ENCODE measurements at places on chromosomes 5 and 9.
A peak's percentile ranks its signal among the peaks of the same experiment; 100 is the strongest.

GRCh38 chr9:135976531-135976930 is 15.4 kb upstream of the UBAC1 start:
- no peak for DNase-seq

- no peak for DNase-seq
Observed at GRCh38 chr9:124606027-124606426, 98.8 kb upstream of the NR5A1 start.

- no peak for DNase-seq
Observed at GRCh38 chr5:115471345-115472063, 73.1 kb downstream of the FEM1C start.

- DNase-seq, result no peak
Observed at GRCh38 chr9:93124793-93125192, 9.3 kb downstream of the NINJ1 start.

DNA sequence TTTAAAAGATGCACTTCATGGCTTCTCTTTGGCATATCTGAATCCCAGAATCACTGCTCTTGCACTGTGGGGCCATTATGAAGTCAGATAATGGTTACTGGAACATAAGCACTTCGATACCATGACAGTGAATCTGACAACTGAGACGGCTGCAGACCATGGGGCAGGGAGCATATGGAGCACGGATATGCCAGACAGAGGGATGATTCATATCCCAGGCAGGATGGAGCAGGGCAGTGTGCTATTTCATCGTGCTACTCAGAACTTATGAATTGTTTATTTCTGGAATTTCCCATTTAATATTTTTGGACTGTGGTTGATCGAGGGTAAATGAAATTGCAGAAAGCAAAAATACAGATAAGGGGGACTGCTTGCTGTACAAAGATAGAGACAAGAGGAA is 145.0 kb downstream of the EGFLAM start:
- DNase-seq, result no peak

DNA sequence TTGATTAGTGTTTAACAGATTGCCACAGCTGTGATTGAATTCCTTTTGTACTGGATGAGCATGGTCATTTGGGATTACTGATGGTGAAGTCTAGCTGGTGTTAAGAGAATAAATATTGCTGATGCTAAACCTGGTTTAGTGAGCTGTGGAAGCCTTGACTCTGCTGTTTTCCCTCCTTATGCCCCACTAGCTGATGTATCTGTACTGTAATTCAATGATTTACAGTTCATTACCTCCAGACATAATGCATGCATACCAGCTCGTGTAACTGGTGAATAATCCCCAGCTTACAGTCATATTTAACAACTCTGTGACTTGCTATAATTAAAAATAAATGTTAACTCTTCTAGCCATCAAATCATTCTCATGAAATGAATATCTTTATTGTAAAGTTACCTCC is 1.7 kb upstream of the CMYA5 start:
- no peak for DNase-seq

- DNase-seq, result no peak
Observed at GRCh38 chr5:148336704-148337435, 1.5 kb downstream of the SPINK9 start.

DNA sequence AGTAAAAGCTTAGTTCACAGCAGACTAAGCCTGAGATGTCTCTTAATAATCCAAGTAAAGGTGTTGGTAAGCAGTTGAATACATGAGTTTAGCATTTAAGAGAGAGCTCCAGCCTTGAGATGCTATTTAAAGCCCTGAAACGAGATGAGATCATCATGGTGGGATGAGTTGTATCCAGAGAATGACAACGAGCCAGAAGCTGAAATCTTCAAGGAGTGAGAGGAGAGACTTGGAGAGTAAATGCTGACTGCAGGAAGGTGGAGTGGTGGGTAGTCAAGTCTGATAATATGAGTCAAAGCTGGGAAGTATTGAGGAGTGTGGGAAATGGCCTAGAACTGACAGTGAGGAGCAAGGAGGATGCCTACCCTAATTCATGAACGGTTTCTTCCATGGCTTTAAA is 53.7 kb downstream of the PLAC8L1 start:
- no peak for DNase-seq

DNA sequence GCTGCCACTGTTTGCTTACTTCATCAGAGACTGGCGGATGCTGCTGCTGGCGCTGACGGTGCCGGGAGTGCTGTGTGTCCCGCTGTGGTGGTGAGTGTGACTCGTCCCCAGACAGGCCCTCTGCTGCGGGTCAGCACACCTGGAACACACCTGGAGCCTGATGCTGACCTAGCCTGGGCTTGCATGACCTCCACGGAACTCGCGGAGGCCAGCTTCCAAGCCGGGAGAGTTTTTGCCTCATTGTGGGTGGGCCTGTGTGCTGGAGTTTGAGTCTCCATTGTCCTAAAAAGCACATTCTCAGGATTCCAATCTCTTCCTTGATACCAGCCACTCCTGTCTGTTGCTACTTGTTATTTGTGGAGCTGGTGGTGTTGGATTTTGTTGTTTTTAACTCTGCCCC is 28.1 kb downstream of the SLC22A4 start:
- no peak for DNase-seq

GRCh38 chr5:1820381-1820780 is 19.2 kb downstream of the NDUFS6 start:
- DNase-seq, result no peak

- DNase-seq, result peak; percentile 23
Observed at GRCh38 chr5:14109041-14109747, 33.9 kb upstream of the TRIO start.

DNA sequence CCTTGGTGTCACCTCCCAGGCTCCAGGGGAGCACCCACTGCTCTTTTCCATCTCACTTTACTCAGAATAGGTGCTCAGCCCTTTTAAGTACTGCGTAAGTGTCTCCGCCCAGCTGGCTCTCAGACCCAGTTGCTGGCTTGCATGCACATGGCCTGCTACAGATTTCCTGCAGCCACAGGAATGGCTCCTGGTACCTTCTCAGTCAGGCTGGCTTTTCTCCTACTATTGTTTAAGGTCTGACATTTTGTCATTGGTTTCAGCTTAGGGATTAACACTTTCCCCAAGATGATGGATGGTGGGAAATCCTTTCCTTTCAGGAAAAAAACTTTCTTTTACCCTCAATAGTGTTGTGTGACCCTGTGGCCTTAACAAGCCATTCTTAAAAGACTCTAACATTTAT is 1652.3 kb upstream of the WWC1 start:
- no peak for DNase-seq

DNA sequence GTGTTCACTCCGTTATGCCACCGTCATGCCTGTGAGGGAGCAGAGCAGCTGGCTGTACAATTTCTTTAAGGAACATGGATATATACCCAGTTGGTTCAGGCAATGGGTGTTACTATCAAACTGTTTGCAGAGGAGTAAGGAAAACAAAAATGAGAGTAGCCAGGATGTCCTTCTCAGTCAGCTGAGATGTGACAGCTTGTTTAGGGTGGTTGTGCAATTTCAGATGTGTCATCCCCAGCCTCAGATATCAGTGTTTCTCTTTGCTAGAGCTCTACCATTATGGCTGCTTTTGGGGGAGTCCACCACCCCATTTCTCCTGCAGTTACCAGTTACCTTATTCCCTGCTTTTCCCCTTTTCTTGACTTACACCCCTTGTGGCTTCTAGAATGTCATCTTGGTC is 135.2 kb upstream of the SLC24A2 start:
- no peak for DNase-seq

- DNase-seq, result peak; percentile 6
Observed at GRCh38 chr9:2469681-2470221, 151.8 kb upstream of the VLDLR start.

GRCh38 chr5:170342153-170342725 is 44.7 kb upstream of the LCP2 start:
- DNase-seq, result no peak

DNA sequence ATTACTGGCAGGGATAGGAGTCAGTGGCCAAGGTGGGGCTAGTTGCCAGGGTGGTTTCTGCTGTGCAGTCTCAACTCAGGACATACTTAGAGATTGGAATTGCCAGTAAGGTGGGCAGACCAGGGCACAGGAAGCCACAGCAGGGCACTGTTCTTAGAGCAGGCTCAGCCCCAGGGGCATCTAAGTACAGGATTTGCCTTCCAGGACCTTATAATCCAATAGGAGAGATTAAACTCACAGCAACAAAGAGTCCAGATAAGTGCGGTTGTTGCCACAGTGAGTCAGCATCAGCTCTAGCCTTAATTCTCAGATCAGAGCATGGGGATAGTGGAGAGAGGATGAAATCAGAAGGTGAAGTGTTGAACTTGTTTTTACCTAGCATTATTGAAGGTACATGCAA is 265.8 kb upstream of the TRPC7 start:
- no peak for DNase-seq

DNA sequence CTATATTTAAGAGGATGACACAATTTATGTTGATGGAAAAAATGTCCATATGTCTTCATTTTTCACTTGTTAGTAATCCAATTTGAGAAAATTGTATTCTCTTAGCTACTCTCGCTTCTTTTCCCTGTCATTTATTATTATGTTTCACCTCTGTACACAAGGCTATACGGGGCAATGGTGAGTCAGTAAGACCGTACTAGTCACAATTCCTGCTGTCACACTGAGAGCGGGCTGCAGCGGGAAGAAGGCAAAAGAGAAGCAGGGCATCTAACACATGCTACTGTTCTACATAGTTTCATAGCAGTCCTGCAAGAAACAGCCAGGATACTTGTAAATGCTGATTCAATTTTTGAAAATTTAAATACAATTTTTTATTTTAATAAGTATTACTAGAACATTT is 23.3 kb upstream of the PRDM9 start:
- no peak for DNase-seq

DNA sequence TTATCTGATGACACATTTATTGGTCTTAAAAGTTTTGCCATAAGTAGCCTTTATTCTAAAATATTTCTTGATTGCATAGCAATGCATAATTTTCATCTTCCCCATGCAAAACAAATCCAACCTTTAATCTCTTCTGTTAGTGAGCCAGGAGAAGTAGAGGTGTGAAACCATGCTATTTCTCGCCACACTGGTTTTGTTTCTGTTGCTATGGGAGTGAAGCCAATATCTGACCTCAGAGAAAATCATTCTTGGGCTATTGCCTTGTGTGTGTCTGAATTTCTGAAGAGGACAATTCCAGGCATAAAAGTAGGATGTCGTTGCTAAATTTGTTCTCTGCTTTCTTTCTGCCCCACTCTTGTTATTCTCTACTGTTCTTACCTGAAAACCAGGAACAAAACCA is 183.6 kb downstream of the PTTG1 start:
- no peak for DNase-seq

GRCh38 chr9:126000256-126000655 is 253.1 kb downstream of the PBX3 start:
- DNase-seq, result no peak

GRCh38 chr5:3424946-3425345 is 170.7 kb upstream of the IRX1 start:
- no peak for DNase-seq

GRCh38 chr5:96702503-96703383 is 40.6 kb downstream of the CAST start:
- DNase-seq, result peak; percentile 87

GRCh38 chr9:115275753-115276152 is 157.8 kb upstream of the TNC start:
- DNase-seq, result no peak

- no peak for DNase-seq
Observed at GRCh38 chr5:102856389-102856777, 101.3 kb downstream of the PAM start.

- DNase-seq, result no peak
Observed at GRCh38 chr5:101611039-101611438, 685.0 kb downstream of the SLCO4C1 start.

- DNase-seq, result no peak
Observed at GRCh38 chr5:115599502-115599901, 2.8 kb downstream of the TICAM2 start.

- DNase-seq, result no peak
Observed at GRCh38 chr5:168047669-168048111, 243.8 kb upstream of the WWC1 start.

GRCh38 chr5:105230516-105231157 is 1668.0 kb upstream of the NUDT12 start:
- no peak for DNase-seq

DNA sequence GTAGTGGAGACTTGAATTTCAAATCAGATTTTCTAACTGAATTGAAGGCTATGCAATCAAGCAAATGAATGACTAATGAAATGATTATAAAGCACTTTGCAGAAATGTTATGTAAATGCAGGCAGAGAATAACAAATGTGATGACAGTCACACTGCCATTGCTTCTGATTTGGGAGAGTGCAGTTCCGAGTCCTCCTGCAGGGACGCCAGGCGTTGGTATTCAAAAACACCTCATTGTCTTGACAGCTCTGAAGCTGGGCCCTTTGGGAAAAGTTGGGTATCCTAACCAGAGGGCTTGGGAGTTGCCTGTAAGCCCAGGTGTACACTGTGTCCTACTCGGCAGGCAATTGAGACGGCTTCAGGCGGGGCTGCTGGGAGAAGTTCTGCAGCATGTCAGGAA is 57.9 kb downstream of the C5orf15 start:
- no peak for DNase-seq

GRCh38 chr9:135788576-135789300 is 86.8 kb downstream of the KCNT1 start:
- DNase-seq, result no peak

DNA sequence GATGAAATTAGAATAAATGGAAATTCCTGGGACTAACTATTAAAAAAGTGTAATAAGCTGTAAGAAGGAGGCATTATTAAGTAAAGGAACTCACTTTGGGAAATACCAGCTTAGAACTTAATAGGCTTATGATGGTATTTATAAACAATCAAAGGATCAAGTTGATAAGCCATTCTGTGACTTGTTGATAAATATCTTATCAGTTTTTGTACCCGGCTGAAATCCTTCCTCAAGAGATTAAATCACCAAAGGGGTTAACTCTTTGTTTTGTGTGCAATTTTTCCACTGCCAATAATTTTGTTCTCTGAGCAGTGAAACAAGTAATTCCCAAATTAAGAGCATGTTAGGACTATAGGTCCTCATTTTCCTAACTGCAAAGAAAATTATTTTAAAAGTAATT is 70.7 kb upstream of the BDP1 start:
- DNase-seq, result no peak

- no peak for DNase-seq
Observed at GRCh38 chr9:76557674-76558225, 98.8 kb downstream of the GCNT1 start.

GRCh38 chr5:169939731-169940130 is 40.6 kb downstream of the INSYN2B start:
- no peak for DNase-seq

- DNase-seq, result no peak
Observed at GRCh38 chr9:137273095-137273490, 4.4 kb upstream of the TOR4A start.

GRCh38 chr9:35520364-35520710 is 30.4 kb downstream of the RUSC2 start:
- DNase-seq, result no peak

GRCh38 chr5:170571875-170572852 is 68.3 kb downstream of the KCNIP1 start:
- peak; percentile 70 for DNase-seq

Measured in stimulated activated naive CD8-positive, alpha-beta T cell treated with anti-CD3 and anti-CD28 coated beads, Interleukin-15, Interleukin-2, amounts not matched to agents 100 U/mL and 50 U/mL, for 24 hours (primary cell).